ENCODE measurements at places on chromosomes 1 and 21.

GRCh38 chr1:212254853-212255363, 30.3 kb upstream of the PPP2R5A start:
- no peak for DNase-seq

DNA sequence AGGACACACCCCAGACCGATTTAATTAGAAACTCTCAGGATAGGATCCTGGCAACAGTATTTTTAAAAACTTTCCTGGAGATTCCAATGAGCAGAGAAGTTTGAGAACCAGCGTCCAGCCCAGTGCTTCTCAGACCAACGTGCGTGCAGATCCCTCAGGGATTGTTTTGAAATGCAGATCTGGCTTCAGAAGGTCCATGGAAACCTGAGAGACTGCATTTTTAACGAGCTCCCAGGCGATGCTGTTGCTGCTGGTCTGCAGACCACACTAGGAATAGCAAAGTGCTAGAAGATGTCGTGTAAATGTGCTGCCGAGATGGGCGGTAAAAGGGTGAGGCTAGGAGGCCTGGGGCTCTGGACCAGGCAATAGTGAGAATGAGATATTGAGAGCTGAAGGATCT, 18.4 kb upstream of the CASQ1 start:
- no peak for DNase-seq

- DNase-seq, result no peak
These were observed 11.9 kb upstream of the RPS6KA1 start for GRCh38 chr1:26517766-26518049.

- DNase-seq, result no peak
These were observed 150.7 kb upstream of the ZNF644 start for GRCh38 chr1:91172541-91172940.

DNA sequence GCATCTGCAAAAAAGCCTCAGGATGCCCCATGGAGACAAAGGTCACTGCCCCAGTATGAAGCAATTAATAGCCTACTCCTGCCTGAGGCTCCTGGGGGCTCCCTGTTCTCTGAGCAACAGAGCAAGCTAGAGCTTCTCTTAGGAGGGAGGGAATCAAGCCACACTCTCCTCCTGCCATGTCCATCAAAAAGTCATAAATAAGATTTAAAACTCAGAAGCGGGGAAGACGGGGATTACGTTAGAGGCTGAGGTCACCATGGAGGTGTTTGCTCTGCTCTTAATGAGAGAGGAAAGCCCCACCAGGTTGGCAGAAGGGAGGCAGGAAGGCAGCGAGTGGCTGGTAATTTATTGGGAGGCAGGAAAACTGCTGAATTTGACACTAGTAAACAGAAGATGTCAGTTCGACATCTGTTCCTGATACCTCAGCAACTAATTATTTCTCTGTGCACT, 98.4 kb upstream of the TNR start:
- DNase-seq, result no peak

GRCh38 chr21:43332861-43333297, 94.1 kb downstream of the SIK1 start:
- no peak for DNase-seq

DNA sequence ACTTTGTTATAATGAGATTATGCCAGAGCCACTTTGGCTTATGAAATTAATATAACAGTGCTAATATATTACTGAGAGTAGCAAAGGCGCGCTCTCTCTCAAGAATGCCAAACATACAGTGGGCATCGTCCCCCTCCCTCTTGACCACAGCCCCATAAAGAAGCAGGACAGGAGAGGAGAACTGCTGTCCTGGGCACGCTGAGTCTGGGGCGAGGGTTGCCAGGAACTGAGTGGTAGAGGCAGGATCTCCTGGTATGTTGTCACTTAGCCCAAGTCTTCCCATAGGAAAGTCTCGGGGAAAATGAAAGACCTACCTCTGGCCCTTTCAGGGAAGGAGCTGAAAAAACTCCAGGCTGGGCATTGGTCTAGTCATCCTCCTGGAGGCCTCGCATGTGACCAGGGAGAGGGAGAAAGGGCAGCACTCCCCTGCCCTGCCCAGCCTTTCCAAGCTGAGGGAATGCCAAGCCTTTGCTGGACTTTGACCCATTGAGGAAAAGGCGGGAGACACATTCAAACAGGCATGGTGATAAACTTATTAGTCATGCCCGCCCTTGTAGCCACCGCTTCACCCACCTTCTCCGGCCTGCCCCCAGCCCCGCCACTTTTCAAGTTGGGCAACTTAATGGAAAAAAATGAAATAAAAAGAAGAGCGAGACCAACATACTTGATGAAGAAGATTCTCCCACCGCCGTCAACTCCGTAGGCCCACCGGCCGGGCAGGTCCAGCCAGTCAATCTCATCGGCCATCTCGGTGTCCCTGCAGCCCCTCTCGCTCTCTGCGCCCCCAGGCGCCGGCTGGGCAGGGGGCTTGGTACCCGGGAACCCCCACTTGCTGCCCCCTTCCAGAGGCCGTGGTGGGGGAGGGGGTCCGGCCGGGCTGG, 17.4 kb upstream of the PLEKHA6 start:
- no peak for DNase-seq

DNA sequence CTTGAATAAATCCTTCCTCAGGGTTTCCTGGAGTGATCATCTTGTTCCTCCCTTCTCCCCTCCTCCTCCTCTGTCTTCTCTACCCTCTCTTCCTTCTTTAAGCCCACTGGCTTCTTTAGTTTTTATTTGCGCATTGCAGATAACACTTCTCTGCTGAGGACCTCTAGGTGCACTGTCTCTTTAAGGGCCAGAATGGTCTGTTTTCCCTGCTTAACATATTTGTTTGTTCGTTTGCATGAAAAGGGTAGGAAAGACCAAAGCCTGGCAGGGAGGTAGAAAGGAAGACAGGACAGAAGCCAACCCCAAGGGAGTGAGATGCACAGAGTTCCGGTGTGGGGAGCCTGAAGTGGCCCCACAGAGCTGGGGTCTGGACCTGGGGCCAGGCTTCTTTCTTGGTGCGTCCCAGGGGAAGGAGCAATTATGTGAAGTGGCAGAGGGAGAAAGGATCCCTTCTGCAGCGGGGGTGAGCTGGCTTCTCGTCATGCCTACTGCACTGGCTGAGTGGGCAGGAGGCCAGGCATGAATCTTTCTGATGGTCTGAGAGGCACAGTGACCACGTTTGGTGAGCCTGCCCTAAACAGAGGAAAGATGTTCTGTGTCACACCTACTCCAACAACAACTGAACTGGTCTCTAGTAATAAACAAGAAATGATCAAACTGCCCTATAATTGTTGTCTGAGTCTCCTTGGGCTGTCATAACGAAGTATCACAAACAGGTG, 232.7 kb downstream of the KCNJ6 start:
- DNase-seq, result no peak

GRCh38 chr21:45076245-45076711, 1.9 kb downstream of the ADARB1 start:
- no peak for DNase-seq

DNA sequence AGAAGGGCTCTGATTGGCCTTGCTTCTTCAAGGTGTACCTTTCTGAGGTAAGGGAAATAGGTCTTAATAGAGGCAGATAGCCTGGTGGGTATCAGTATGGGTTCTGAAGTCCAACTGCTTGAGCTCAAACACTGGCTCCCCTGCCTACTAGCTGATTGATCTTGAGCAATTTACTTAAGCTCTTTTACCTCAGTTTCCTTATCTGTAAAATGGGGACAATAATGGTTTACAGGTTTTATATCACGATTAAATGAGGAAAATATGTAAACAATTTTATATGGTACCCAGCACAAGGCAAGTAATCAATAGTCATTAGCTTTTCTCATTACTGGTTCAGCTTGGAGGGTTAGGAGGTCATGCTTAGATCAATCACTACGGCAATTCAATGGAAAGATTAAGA, 75.8 kb upstream of the VTCN1 start:
- no peak for DNase-seq

- no peak for DNase-seq
These were observed 25.6 kb downstream of the PPFIA4 start for GRCh38 chr1:203051841-203052324.

DNA sequence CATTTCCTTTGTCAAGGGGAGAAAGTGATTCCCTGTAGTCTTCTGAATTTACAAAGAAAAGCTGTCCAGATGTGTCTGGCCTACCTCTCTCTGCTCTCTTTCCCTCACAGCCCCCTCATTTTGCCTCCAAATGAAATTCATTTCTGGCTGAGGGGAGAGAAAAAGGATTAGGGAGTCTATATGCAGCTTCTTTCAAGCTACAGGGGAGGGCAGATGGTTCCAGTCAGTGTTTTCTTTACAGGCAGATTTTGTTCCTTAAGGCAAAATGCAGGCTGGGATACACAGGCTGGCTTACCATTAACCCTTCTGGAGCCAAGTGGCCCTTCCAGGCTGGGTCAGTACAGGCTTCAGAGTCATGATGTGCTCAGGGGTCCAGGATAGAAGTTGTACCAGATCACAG, 198.1 kb upstream of the USP24 start:
- no peak for DNase-seq

DNA sequence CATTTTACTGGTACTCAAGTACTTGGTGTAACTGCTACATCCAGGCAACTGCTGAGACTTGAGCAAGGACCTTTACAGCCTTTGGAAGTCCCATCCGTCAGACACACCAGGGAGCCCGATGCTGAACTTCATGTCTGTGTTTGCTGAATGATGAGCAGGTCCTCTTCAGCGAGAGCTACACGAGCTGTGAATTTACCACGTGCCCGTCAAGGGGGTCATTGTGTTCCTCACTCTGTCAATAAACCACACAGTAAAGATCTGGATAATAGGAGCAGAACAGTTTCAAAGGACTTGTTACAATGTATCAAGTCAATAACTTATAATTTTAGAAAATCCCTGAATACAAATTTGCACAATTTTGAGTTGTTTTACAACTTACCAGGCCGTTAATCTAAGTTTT, 427.2 kb downstream of the KIF26B start:
- DNase-seq, result no peak

DNA sequence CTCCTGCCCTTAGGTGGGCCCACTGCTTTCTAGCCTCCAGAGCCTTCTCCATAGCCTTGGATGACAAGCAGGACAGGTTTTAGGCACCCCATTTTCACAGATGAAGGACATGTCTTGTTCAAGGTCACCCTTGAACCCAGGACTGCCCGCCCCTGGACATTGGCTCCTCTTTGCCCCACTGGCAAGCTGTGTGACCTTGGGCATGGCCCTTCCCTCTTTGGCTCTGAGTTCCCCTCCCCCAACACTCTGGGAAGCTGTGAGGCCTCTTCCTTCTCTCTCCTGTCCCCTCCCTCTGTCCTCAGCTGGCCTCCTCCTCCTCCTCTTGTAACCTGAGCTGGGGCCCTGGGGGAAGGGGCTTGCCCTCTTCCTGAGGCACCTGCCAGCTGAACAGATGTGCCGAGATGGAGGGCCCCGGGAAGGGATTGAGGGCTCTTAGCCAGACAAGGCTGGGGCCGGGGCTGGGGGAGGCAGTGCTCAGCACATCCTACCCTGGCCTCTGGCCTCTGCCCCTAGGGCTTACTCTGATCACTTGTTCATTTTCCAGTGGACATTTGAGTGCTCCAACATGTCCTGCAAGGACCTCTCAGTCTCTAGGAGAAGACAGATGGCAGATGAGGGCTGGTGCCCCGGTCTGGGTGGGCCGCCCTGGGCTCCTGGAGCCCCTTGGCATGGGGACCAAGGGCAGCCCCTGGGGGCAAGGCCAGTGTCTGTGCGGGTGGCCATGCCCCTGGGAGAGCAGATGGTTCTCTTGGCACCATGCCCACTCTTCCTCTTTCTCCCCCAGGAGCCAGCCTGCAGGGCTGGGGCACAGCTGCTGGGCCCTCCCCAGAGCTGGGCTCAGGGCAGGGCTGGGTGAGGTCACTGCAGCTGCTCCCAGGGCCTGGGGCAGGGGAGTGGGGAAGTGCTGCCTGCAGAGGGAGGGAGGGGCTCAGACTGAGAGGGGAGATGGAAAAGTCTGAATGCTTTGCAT, 10.7 kb downstream of the FOXO6 start:
- no peak for DNase-seq

DNA sequence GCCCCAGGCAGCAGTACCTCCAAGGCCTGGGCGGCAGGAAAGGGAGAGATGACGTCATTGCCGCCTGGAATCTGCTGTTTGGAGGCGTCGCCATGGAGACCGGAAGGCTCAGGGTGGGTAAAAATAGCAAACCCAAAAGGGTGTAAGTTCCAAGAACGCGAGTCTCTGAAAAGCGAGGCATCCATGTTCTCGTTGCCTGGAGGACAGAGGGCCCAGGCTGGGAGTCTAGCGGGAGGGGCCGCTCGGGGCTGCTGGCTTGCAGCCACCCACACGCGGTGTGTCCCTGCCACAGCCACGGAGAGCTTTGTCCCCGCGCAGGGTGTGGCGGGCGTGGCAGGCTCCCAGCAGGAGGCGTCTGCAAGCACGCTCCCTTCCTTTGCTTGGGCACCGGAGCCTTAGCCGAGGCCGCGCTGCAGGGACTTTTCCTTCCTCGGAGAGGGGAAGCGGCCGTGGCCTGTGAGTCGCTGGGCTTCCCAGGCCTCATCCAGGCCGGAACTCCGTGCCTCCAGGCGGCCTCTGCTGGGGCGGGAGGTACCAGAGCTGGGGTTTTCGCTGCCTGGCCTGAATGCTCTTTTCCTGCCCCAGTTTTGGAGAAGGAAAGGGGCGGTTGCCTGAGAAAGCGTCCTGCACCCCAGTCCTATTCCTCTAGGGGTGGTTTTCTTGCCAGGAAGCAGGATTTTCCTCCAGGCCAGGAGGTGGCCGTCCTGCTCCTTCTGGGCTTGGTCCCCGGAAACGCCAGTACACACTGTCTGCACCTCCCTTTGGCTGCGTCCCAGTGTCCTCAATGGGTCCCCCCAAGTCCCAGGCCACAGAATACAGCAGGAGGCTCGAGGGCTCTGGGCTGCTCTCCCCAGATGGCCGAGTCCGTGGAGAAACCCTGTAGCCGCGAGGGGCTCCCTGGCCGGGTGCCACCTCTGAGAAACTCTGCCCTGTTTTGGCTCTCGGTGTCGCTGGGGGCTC, 15.3 kb upstream of the SKI start:
- no peak for DNase-seq

DNA sequence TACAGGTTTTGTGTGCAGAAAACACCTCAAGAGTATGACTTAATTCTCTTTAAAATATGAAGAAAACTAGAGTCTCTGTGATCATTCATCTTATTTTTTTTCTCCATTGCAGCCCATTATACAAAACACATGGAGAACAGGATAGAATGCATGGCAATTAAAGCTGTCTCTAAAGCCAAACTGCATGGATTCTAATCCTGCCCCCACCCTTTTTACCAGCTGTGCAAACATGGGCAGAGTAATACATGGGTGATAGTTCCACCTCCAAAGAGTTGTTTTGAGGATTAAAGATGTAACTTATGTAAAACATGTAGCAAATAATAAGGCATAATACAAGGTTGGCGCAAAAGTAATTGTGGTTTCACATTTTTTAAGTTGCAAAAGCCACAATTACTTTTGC, 114.4 kb downstream of the CLEC20A start:
- DNase-seq, result no peak

- no peak for DNase-seq
These were observed 10.0 kb downstream of the LRRC53 start for GRCh38 chr1:74502432-74502831.

GRCh38 chr1:42152119-42152518, 1.1 kb upstream of the GUCA2B start:
- DNase-seq, result no peak

- no peak for DNase-seq
These were observed 551.5 kb downstream of the LMO4 start for GRCh38 chr1:87880098-87880760.

- DNase-seq, result no peak
These were observed 8.2 kb upstream of the GLRX2 start for GRCh38 chr1:193113258-193113991.

Measured in activated T-cell treated with anti-CD3 and anti-CD28 coated beads for 48 hours (primary cell).